Hindlimb muscle (tissue), 1 donor: ENCODE measurements at places on chromosomes 3 and 15.

- no peak for DNase-seq
Measured at GRCh38 chr3:169384573-169384972, 278.9 kb downstream of the MECOM start.

- no peak for DNase-seq
Measured at GRCh38 chr3:60650171-60650570, 601.1 kb downstream of the FHIT start.

DNA sequence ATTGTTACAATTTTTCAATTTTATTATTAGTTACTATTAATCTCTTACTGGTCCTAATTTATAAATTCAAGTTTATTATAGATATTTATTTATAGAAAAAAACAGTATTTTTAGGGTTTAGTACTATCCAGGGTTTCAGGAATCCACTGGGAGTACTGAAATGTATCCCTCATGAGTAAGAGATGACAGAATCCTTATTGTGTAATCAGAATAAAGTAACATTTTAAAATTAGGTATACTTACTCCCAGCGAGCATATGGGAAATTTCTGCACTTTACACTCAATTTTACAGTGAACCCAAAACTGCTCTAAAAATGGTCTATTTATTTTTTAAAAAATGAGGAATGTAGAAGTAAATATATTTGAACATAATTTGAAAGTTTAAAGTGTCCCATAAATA lies 202.7 kb downstream of the CGGBP1 start:
- DNase-seq = no peak

GRCh38 chr3:45830121-45830520 lies 11.8 kb downstream of the LZTFL1 start:
- no peak for DNase-seq

DNA sequence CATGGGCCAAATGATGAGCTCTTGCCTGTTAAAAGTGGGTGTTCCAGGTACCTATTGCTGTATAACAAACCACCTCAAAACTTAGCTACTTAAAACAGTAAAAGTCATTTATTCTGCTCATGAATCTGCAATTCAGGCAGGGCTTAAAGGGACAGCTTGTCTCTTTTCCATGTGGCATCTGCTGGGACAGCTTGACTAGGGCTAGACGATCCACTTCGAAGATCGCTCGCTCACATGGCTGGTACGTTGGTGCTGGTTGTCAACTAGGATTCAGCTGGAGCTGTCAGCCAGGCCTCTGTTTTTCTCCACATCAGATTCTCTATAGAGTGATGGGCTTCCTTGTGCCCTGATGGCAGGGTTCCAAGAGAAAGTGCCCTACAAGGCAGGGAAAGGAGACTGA lies 581.3 kb downstream of the NTRK3 start:
- no peak for DNase-seq

DNA sequence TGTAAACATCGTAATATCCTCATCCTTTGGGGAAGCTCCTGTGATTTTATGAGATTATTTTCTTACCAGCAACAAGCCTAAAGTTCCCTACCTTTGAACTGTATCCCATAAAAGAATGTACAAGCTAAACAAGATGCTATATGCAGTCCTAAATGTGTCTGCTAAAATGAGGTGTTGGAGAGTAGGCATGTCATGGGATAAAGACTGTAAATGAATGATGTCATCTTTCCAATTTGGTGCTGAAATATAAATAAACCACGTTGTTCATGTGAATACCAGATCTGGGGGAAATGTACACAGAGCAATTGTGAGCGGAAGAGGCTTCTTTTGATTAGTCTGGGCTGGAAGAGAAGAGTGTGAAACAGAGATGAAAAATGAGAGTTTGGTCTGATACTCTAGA lies 214.9 kb upstream of the WNT5A start:
- no peak for DNase-seq

DNA sequence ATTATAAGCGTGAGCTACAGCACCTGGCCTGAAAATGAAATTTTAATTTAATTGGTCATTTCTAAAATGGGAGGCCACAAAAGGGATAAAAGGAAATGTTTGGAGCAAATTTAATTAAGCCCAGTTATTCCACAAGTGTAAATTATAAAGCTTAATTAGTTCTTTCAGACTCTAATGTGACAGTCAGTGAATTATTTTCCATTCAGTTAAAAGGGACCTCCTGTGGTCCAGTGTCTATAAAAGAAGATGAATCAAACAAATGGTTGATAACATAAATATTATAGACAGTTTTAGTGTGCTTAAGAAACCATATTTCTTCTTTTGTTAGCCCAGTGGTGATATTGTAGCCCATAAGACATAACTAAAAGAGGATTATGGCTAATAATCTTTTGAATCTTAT lies 66.4 kb downstream of the CNOT10 start:
- no peak for DNase-seq

GRCh38 chr3:24067483-24067882 lies 122.4 kb downstream of the NR1D2 start:
- no peak for DNase-seq

DNA sequence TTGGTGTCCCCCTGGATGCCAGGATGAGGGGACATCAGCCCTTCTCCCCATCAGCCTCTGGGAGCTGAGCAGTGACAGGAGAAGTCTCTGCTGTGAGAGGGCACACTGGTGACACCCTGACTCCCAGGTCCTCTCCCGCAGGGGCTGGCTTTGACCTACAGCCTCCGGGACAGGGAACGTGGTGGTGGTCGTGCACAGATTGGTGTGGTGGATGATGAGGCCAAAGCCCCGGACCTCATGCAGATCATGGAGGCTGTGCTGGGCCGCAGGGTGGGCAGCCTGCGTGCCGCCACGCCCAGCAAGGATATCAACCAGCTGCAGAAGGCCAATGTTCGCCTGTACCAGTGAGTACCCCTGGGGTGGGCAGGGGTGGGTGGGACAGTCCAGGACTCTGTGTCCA lies 6.8 kb downstream of the VILL start:
- DNase-seq = no peak

- no peak for DNase-seq
Measured at GRCh38 chr3:18425641-18426257, 610 bp upstream of the SATB1 start.

GRCh38 chr3:79002465-79003372 lies 765.1 kb downstream of the ROBO1 start:
- DNase-seq = no peak
